NB4 (cell line): ENCODE measurements at places on chromosomes 1 and 21.
A peak's percentile ranks its signal among the peaks of the same experiment; 100 is the strongest.

DNA sequence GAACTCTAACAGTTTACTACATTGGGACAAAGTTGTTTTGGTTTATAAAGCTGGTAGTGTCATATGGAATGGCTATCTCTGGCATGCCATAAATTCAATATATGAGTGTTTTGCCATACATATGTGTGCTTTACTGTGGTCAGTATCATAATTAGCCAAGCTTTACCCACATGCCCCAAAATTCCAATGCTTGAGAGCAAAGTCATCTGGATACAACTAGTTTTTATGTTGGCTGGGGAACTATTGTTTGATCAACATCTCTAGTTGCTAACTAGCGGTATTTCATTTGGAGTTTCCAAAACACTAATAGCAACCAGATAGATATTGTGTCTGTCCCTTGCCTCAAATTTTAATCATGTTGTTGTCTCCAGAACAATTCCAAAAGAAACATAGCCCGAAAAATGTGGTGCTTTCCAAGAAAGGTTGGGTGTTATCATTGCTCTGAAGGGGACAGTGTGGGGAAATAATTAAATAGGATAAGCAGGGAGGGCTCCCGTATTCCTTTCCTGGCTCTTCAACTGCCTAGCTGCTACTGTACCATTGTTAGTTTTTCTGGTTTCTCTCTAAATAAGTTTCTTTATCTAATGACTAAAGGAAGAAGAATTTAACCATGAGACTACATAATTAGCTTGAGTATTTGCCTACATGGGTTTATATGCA is 136.1 kb downstream of the TGFB2 start:
- DNase-seq = no peak

DNA sequence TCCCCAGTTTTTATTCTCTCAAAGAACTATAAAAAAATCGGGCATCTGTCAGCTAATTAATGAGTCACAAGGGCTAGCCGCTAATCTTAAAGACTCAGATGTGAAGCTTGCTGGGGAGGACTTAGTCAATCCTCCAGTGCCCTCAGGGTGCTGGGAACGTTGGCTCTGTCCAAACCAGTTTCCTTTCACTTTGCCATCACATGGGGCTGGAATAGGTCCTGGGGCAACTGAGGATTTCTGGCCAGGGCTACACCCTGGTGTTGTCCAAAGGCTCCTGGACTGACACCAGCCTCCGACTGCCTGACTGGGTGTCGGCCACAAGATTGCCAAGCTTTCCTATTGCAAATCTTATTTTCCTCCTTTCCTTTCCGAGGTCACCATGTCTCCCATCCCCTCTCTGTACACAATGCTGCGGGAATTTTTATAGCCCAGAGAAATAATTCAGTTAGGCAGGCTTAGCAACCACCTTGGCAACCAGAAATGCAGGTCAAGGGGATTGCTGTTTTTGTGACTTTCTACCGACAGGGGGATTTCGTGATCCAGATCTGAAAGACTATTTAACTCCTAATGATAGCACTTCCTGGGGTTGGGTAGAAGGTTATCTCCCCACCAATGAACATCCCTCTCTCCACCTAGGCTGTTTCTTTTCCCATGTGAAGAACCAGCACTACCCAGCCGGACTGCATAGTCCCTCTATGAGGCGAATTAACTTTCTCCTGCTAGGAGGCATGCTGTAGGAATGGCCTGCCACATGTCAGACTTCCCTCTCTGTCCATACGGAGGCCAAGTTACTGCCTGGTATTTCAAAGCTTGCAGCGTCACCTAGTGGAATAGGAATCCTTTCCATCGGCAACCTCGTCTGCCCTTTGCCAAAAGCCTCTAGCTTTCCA is 29.9 kb upstream of the CTBS start:
- no peak for DNase-seq

DNA sequence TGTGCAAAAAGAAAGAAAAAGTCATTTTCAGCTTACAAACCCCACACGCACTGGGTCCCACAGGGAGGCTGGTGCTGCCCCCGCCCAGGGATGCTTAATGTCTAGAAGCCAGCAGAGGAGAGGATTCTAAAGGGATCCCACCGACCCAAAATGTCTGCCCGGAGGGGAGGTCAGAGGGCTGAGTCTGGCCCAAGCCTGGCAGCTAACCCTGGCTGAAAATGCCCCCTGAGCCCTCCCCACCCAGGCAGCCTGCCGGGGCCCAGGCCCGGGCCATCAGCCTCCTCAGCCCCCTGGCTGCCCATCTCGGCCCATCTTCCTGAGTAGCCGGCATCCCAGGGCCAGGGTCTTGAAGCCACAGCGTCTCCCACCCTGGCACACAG is 33.5 kb downstream of the ACOT7 start:
- DNase-seq = no peak

DNA sequence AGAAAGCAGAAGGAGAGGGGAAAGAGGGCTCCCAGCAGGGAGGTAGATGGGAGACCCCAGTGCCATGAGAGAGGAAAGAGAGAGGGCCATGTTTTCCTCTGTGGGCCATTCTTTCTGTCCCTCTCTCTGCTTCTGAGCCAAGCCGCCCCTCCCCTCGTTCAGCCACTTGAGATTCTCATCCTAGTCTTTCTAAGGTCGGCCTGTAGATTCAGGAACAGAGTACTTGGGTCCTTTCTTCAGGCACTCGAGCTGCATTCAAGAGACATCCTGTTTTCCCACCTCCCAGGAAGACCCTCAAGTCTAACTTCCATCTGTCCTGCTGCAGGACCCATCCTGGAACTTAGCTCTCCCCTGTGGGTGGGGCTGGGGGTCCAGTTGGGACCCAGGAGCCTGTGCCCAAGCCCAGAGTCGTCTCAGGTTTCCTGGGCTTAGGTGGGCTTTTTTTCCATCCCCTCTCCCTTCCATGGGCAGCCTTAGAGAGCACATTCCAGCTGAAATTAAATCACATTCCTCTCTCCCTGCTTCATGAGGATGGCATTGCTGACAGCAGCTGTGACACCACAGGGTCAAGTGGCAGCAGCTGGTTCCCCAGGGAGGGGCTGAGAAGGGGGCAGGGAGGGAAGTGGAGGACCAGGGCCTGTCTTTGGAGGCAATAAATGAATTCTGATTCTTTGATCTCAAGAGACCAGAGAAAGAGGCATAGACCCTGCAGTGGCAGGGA is 13.0 kb downstream of the NES start:
- DNase-seq = no peak

DNA sequence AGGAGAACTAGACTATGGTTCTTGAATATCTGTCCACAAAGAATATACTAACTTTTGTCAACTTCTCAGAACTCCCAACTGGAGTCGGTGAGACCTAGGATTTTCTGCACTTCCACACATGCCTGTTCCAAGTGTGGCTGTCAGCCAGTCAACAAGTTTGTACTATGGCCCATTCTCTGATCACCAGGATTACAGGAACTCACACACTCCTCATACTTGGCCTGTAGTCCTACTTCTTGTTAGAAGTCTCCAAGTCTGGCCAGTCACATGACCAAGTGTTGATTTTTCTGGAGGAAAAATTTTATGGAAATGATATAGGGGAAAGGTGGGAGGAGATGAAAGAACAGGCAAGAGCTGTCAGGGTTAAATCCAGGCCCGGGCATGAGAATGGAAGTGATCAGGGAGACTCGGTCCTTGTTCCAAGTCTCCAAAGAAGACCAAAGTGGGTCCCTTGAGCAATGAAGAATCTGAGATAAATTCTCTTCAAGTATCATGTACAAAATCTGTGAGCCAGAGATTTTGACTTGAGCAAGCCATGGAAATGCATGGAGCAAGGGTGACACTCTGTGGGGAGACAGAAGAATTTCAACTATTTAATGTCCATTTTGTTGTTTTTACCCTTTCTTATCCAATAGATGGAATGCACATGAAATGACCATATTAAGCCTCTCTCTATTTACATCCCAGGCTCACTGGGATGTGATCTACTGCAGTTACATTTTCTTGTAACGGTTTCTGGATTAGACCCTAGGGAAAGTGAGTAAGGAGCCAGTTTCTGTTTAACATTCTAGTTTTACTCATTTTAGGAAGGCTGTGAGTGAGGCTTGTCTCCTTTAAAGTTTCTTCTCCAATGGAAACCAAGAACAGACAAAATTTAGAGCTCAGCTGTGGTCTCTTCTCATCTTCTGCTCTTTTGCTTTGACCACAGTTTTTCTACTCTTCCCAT is 320.9 kb downstream of the ASTN1 start:
- DNase-seq = peak; percentile 49

GRCh38 chr1:109919303-109919702 is 8.7 kb downstream of the CSF1 start:
- peak; percentile 51 for DNase-seq

- DNase-seq = no peak
Observed at GRCh38 chr1:81545734-81546133, 255.0 kb upstream of the ADGRL2 start.

GRCh38 chr1:203117611-203118575 is 9.6 kb upstream of the ADORA1 start:
- DNase-seq = peak; percentile 82

DNA sequence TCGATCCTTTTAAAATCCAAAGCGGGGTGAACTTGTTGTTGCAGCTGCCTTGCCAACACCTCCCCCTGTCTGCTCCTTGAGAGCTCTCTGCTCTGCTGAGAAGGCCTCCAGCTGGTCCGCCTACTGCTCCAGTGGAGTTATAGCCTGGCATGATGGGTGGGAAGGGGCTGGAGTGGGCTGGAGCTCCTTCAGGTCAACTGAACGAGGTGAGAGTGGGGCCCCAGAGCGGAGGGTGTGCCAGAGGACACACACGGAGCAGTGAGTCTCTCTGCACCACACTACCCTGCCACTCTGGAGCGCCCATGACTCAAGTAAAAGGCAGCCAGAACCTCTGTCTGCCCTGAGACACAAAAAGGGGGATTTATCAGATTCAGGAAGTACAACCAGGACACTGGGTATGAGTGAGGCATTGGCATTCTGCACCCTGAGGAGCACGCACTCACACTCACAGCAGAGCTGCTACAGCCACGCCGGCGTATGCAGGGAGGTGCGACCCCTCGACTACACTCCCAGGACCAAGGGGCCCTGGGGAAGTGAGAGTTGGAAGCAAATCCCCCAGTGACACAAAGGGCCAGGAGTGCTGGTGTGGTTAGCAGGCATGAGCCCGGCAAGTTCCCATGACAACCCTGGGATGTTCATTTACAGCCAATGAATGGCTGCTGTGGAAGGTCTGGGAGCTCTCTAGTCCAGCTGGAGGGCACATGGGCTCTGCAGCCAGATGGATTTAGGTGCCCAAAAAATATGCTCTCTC is 28.0 kb upstream of the EVA1B start:
- no peak for DNase-seq

DNA sequence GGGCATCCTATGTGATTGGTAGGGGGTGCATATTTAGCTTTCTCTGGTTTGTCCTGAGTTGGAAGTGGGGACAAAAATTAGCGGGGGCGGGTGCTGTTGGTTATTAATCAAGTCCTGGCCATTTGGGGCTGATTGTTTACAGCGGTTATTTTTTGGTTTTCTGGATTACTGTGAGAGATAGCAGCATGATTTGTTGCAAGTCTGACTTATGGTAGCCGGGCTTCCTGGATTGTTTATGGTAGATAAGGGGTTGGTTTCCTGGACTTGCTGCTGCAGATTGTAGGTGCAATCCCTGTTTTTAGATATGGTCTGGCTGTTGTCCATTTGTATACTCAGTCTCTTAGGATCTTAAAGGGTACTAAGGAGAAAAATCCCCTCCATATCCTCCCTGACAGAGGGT is 12.1 kb upstream of the PROK1 start:
- no peak for DNase-seq

DNA sequence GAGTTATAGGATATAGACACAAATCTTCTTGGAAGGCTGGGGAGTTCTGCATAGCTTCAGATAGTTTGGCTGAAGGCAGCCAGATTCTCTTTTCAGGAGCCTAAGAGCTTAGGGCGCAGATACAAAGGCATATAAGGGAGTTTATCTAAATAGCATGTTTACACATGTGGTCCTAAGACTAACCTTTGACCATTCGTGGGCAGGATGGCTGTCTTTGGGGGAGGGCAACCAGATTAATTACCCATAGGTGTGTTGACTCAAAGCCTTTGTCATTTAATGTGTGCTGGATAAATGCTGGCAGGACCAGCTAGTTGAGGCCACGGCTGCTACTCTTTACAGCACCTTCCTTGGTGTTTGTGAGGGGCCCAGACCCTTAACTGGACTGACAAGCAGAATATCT is 71.8 kb downstream of the IER5 start:
- no peak for DNase-seq

DNA sequence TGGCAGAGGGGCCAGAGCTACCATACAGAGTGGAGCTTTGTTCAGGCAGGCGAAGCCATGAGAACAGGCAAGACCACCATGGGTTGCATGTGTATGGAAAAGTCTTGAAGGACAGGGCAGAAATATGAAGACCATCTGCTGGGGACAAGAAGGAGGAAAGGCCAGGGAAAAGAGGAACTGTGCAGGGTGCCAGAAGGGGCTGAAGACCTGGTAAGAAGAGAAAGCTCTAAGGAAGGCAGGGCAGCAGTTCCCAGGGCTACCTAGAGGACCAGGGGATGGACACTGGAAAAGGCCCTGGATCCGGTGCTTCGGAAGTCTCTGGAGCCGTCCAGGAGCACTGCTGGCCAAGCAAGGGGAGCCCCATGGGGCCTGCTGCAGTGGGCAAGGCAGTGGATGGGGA is 43.4 kb downstream of the PKP1 start:
- no peak for DNase-seq

DNA sequence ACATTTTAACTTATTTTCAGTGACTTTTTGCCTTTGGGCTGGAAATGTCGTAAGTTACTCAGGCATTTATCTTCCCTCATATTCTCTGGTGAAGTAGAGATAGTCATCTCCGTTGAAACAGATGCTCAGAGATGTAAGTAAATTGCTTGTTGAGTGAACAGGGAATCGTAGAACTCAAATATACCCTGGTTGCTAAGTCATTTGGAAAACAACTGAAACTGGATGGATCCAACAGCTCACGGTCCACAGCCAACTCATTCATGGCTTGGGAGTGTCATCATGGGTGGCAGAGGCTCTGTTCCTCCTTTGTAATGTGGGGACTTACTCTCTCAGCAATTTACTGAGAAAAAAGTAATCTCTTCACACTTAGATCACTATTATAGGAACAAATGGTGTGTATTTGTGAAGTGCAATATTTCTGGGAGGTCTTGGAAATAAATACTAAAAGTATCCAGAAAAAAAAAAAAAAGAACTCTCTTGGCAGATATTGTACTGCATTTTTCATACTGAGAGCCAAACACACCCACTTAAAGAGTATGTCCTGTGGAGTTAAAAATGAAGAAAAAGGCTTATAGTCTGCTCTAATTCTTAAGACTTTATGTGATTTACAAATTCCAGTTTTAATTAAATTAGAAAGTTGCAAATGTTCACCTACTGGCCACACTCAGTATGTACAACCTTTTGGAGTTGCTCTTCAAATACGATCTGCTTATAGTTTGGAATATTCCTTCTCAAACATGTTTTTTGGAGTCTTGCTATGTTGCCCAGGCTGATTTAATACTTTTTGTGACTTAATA is 107.4 kb downstream of the LEPR start:
- DNase-seq = no peak
